ENCODE measurements at places on chromosomes 2 and 18. TPM values are rescaled to one million over a fixed set of nuclear protein-coding genes. Genes with fewer than 3 reads are reported as not detected.

Gene TRIM54
- total RNA-seq = not detected

Gene NGEF
- 0.12 TPM for total RNA-seq

Gene DLX2
- total RNA-seq = not detected

Gene TMEM198
- 0.86 TPM for total RNA-seq

Gene FSHR
- not detected for total RNA-seq

Gene CLEC4F
- not detected for total RNA-seq

Gene TUBA4B
- not detected for total RNA-seq

Gene WDR43
- total RNA-seq = 76.5 TPM

Gene BABAM2
- 47.2 TPM for total RNA-seq

Gene MYO1B
- 40.5 TPM for total RNA-seq

Gene SS18
- 42.9 TPM for total RNA-seq

Gene ADRA2B
- total RNA-seq = 0.52 TPM

Gene GYPC
- 155 TPM for total RNA-seq

Gene CBLN2
- not detected for total RNA-seq

Gene GKN1
- total RNA-seq = not detected

Gene CDH19
- total RNA-seq = not detected

Gene MPPE1
- 30.4 TPM for total RNA-seq

Gene BMP10
- not detected for total RNA-seq

Gene TCF23
- not detected for total RNA-seq

Gene MYL12A
- 335 TPM for total RNA-seq

Gene SPDYA
- 2.0 TPM for total RNA-seq

Gene DCDC2C
- total RNA-seq = not detected

Gene EIF2AK3
- total RNA-seq = 13.7 TPM

Gene BIN1
- 51.1 TPM for total RNA-seq

Gene STPG4
- total RNA-seq = 0.27 TPM

Gene RIT2
- not detected for total RNA-seq

Gene NPHP1
- 1.1 TPM for total RNA-seq

Gene ACTG2
- not detected for total RNA-seq

Gene KANSL1L
- 4.4 TPM for total RNA-seq

Gene MOCOS
- total RNA-seq = not detected

Gene PPIL3
- total RNA-seq = 82.2 TPM

Gene SIX2
- total RNA-seq = not detected

Gene CHRNG
- not detected for total RNA-seq

Gene FLACC1
- 0.84 TPM for total RNA-seq

Gene SERPINB11
- not detected for total RNA-seq

Gene CFC1
- not detected for total RNA-seq

Gene VIL1
- total RNA-seq = not detected

Gene L3MBTL4
- 0.05 TPM for total RNA-seq
